Activated CD8-positive, alpha-beta memory T cell treated with anti-CD3 and anti-CD28 coated beads for 1 hour (primary cell): ENCODE measurements at places on chromosomes 1 and 21.
A peak's percentile ranks its signal among the peaks of the same experiment; 100 is the strongest.

GRCh38 chr21:36980280-36981048 lies 14.0 kb upstream of the HLCS start:
- no peak for DNase-seq

- DNase-seq = no peak
Measured at GRCh38 chr1:180181996-180182642, 27.4 kb downstream of the QSOX1 start.

DNA sequence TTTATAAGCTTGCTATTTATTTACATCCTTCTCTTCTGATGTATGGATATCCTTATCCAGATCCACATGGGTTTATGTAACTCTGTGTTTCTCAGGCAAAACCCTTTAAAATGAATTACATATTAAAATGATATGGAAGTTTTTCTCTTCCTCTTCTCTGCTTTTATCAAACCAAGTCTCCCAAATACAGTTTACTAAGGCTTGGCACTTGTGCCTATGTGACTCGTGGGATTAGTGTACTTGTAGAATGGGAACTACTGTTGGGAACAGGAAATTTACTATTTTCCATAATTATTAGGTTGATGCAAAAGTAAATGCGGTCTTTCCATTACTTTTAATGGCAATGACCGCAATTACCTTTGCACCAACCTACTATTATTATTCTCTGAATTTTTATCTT lies 14.8 kb downstream of the SIM2 start:
- DNase-seq = no peak

DNA sequence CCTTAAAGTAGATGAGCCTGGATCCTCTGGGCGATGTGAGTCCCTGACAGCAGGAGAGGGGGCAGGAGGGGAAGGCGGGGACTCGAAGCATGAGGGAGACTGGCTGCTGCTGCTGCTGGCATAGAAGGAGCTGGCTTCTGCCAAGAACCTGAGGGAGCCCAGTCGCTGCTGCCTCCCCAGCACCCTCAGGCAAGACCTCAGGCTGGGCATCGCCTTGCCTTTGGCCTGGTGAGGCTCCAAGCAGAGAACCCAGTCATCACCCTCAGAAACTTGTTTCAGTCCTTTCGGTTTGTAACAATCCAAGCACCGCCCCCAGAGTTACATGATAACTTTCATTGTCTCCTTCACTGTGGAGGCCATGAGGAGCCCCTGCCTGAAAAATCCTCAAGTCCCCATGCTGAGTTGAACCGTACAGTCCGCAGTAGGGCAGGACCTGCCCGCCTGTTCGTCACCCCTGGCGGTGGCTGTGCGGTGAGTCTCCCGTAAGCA lies 38.8 kb downstream of the POFUT2 start:
- DNase-seq = no peak

- no peak for DNase-seq
Measured at GRCh38 chr1:198056255-198056654, 100.5 kb upstream of the NEK7 start.

- DNase-seq = no peak
Measured at GRCh38 chr1:224333939-224334786, 4.2 kb upstream of the NVL start.

- peak; percentile 70 for DNase-seq
Measured at GRCh38 chr1:92080128-92080985, at the start of gene BTBD8. Gene BTBD8 (plus strand): TSS chr1:92080345. CDS start chr1:92080572, 227 bp downstream.

DNA sequence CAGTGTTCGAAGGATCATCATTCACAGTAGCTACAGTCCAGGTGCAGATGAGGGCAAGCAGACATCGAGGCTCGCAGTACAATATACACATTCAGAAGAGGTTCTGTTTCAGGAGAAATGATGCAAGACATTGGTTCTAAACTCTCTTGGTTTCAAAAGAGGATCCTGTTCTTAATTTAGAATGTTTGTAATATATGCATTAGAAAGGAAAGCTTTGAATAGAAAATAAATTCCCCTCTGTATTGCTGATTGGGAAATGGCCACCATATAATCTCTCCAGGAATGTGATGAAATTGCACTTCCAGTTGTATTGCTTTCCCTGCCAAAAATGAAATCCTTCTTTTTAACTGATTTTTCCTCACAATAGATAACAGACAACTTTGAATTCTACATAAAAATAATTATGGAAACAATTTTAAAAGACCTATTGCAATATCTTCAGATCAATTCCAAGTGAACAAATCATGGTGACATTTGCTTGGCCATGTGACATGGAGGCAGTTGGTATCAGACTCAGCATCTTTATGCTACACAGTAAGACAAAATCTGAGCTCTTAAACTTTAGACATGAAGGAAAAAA lies 27.6 kb upstream of the SIPA1L2 start:
- DNase-seq = no peak

GRCh38 chr1:203593723-203594122 lies 32.9 kb upstream of the ATP2B4 start:
- peak; percentile 53 for DNase-seq

GRCh38 chr1:159941141-159941540 lies 4.3 kb downstream of the IGSF9 start:
- DNase-seq = no peak

- DNase-seq = no peak
Measured at GRCh38 chr1:80217377-80217986, 1211.0 kb upstream of the ADGRL4 start.

GRCh38 chr1:208205216-208206013 lies 38.8 kb downstream of the PLXNA2 start:
- DNase-seq = no peak
